ENCODE measurements at places on chromosomes 2 and 18. TPM values are rescaled to one million over a fixed set of nuclear protein-coding genes. Genes with fewer than 3 reads are reported as not detected.

The CXCR1 gene
- not detected for polyA plus RNA-seq

The CDH2 gene
- polyA plus RNA-seq, result 121 TPM

The AGXT gene
- not detected for polyA plus RNA-seq

The RAB6C gene
- not detected for polyA plus RNA-seq

The GREB1 gene
- polyA plus RNA-seq, result 0.32 TPM
